ENCODE measurements at places on chromosomes 1 and 21.

DNA sequence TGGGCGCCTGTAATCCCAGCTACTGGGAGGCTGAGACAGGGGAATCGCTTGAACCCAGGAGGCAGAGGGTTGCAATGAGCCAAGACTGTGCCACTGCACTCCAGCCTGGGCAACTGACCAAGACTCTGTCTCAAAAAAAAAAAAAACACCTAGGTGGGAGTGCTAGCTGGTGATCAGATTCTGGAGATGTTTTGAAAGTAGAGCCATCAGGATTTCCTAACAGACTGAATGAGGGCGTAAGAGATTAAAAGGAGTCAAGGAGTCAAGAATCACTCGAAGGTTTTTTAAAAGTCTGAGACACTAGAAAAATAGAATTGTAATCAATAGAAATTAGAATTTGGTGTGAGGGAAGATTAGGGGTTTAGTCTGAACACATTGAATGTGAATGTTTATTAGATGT lies 73.8 kb downstream of the HSF2BP start:
- no peak for DNase-seq

- no peak for DNase-seq
Observed at GRCh38 chr1:110188035-110188618, 22.0 kb upstream of the KCNC4 start.

GRCh38 chr1:178349801-178350200 lies 147.0 kb downstream of the CLEC20A start:
- no peak for DNase-seq

GRCh38 chr1:116585886-116586285 lies 15.1 kb upstream of the CD58 start:
- no peak for DNase-seq

DNA sequence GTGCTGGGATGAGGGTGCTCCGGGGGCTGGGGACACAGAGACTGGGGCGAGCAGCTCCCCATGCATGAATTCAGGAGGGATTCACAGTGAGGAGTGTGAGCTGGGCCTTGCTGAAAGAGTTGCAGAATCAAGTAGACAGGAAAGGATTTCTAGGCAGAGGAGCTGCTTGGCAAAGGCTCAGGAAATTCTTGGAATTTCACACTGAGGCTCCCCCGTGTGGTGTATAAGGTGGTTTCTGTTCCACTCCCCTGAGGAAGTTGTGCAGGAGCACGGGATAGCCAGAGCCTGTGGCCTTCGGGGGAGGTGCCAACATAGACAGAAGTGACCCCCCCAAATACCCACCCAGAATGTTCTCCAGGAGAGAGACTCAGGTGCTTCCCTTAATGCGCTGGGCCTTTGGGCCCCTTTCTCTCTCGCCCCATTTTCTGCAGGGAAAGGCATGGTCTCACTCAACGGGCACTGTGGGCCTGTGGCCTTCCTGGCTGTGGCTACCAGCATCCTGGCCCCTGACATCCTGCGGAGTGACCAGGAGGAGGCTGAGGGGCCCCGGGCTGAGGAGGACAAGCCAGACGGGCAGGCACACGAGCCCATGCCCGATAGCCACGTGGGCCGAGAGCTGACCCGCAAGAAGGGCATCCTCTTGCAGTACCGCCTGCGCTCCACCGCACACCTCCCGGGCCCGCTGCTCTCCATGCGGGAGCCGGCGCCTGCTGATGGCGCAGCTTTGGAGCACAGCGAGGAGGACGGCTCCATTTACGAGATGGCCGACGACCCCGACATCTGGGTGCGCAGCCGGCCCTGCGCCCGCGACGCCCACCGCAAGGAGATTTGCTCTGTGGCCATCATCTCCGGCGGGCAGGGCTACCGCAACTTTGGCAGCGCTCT lies 58.5 kb upstream of the ACTL8 start:
- DNase-seq: no peak

- no peak for DNase-seq
Observed at GRCh38 chr21:34935898-34936297, 113.2 kb downstream of the RUNX1 start.

- peak; percentile 13 for DNase-seq
Observed at GRCh38 chr1:13700521-13701270, 708 bp downstream of the PRDM2 start.

- no peak for DNase-seq
Observed at GRCh38 chr21:37263827-37264600, 3.1 kb downstream of the VPS26C start.

Measured in NCI-H2081 (cell line).